ENCODE measurements at places on chromosomes 1 and 21. TPM values are rescaled to one million over a fixed set of nuclear protein-coding genes. Genes with fewer than 3 reads are reported as not detected.

Gene ANGPTL3
- total RNA-seq = not detected

Gene PLA2G4A
- total RNA-seq = 0.11 TPM

Gene PLA2G2F
- not detected for total RNA-seq

Gene KRTAP10-12
- total RNA-seq = not detected

Gene CYP4A11
- total RNA-seq = not detected

Gene ILDR2
- total RNA-seq = 15.1 TPM

Gene RPS27
- 1,638 TPM for total RNA-seq

- no peaks in the 10 kb centered on the region for H3K36me3 ChIP-seq
- no peaks in the 10 kb centered on the region for H3K4me1 ChIP-seq
- no peak for DNase-seq
- no peak overlapping the region for H3K27ac ChIP-seq
Observed at GRCh38 chr1:215539803-215540570, 27.1 kb upstream of the KCTD3 start.

GRCh38 chr1:200899954-200900867 lies 5.5 kb downstream of the INAVA start:
- DNase-seq = no peak
- peaks cover 5% of the 10 kb centered on the region for H3K27me3 ChIP-seq
- H3K4me1 ChIP-seq = peaks cover 1% of the 10 kb centered on the region
- no peak overlapping the region for H3K27ac ChIP-seq
- no peaks in the 10 kb centered on the region for H3K36me3 ChIP-seq

GRCh38 chr1:3745071-3745470 lies 7.2 kb upstream of the CCDC27 start:
- peaks cover 25% of the 10 kb centered on the region for H3K4me1 ChIP-seq
- DNase-seq = no peak
- H3K27me3 ChIP-seq = no peaks in the 10 kb centered on the region
- no peak overlapping the region for H3K27ac ChIP-seq
- peak overlapping the region; percentile 76 for H3K4me3 ChIP-seq

- DNase-seq = no peak
- H3K4me3 ChIP-seq = no peak overlapping the region
- H3K27ac ChIP-seq = no peak overlapping the region
- H3K4me1 ChIP-seq = no peaks in the 10 kb centered on the region
Observed at GRCh38 chr1:231147896-231148295, 14.0 kb upstream of the TRIM67 start.

- H3K36me3 ChIP-seq = no peaks in the 10 kb centered on the region
- DNase-seq = no peak
- peaks cover 42% of the 10 kb centered on the region for H3K4me1 ChIP-seq
- H3K27ac ChIP-seq = peak overlapping the region; percentile 63
- no peak overlapping the region for H3K4me3 ChIP-seq
Observed at GRCh38 chr1:8984990-8985389, 39.3 kb downstream of the CA6 start.

- no peaks in the 10 kb centered on the region for H3K36me3 ChIP-seq
- H3K4me1 ChIP-seq = peaks cover 7% of the 10 kb centered on the region
- no peak overlapping the region for H3K4me3 ChIP-seq
- H3K27me3 ChIP-seq = peaks cover 31% of the 10 kb centered on the region
- no peak overlapping the region for H3K27ac ChIP-seq
Observed at GRCh38 chr21:41164981-41165655, 2.8 kb upstream of the BACE2 start.

- no peak overlapping the region for H3K27ac ChIP-seq
- peaks cover 3% of the 10 kb centered on the region for H3K4me1 ChIP-seq
- no peak overlapping the region for H3K4me3 ChIP-seq
- H3K36me3 ChIP-seq = no peaks in the 10 kb centered on the region
Observed at GRCh38 chr21:22342889-22343288, 1344.7 kb downstream of the NCAM2 start.

GRCh38 chr1:245516284-245516759 lies 361.5 kb downstream of the KIF26B start:
- DNase-seq = no peak
- H3K27me3 ChIP-seq = peaks cover 11% of the 10 kb centered on the region
- no peak overlapping the region for H3K4me3 ChIP-seq

DNA sequence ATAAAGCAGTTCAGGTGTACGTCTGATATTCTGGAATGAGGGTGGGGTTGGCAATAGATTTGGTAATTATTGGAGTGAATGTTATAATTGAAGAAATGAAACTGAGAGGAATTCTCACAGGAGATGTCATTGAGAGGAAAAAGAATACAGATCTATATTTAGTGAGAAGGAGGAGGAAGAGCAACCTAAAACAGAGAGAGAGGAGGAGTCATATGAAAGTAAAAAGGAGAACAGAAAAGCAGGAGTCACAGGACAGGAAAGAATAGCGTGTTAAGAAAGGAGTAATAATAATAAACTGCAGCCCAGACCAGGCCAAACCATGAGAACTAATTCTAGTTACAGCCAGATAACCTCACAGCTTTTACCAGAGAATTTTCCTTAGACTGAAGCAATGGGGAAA lies 62.7 kb upstream of the MROH9 start:
- H3K4me3 ChIP-seq = no peak overlapping the region
- H3K27ac ChIP-seq = no peak overlapping the region

GRCh38 chr1:61455400-61455799 lies 269.5 kb downstream of the TM2D1 start:
- H3K4me1 ChIP-seq = peaks cover 8% of the 10 kb centered on the region
- no peaks in the 10 kb centered on the region for H3K36me3 ChIP-seq
- no peak overlapping the region for H3K27ac ChIP-seq
- no peaks in the 10 kb centered on the region for H3K27me3 ChIP-seq
- peak; percentile 4 for DNase-seq

GRCh38 chr1:244792188-244792850 lies 43.1 kb upstream of the COX20 start:
- no peak overlapping the region for H3K4me3 ChIP-seq
- H3K4me1 ChIP-seq = no peaks in the 10 kb centered on the region
- no peak overlapping the region for H3K27ac ChIP-seq

DNA sequence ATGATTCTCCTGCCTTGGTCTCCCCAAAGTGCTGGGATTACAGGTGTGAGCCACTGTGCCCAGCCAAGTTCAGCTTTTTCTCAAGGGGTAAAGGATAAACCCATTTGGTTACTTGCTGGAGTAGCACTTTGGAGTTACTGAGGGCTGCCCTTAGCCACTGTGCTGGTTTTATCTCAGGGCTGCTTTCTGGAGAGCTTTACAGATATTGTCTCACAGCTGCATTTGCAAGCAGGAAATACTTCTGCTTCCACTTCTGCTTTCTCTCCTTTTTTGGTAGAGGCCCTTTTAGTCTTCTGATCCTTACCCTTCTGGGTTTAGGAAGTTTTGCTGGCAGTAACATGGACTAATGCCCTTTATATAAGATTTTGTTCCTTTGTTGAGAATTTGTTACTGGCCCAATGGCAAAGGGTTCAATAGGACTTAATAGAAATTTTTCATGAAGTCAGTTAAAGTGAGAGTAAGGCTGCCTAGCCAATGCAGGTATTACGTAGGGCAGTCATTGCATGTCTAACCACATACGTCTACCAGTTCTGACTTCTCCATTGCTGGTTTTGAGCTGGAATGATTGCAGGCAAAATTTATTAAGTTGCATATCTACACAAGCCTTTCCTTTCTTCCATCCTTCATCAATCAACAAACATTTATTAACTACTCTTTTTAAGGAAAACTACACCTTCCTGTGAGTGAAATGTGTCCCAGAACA lies 24.4 kb downstream of the CAP1 start:
- peaks cover 67% of the 10 kb centered on the region for H3K4me1 ChIP-seq
- H3K36me3 ChIP-seq = peaks cover 80% of the 10 kb centered on the region
- H3K27me3 ChIP-seq = no peaks in the 10 kb centered on the region
- peak overlapping the region; percentile 80 for H3K27ac ChIP-seq

DNA sequence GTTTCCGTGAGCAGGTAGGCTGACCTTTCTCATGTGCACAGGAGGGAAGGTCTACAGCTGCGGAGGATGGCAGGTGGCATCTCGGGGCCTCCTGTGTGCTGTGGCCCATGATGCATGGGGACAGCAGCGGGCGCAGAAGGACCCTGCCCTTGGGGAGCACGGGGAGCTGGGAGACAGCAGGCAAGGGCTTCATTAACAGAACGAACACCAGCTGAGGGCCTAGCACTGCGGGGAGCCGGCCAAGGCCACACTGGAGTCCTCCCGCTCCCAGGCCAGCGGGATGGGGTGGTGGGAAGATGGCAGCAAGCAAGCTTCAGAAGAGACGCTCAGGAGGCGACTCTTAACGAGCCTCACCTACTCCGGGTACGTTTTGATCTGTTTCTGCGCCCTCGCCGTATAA lies 66.6 kb downstream of the SCCPDH start:
- no peak overlapping the region for H3K27ac ChIP-seq
- DNase-seq = no peak
- peaks cover 13% of the 10 kb centered on the region for H3K27me3 ChIP-seq
- H3K4me1 ChIP-seq = peaks cover 3% of the 10 kb centered on the region
- H3K36me3 ChIP-seq = no peaks in the 10 kb centered on the region

GRCh38 chr1:169765580-169766331 lies 29.0 kb downstream of the METTL18 start:
- H3K27ac ChIP-seq = no peak overlapping the region
- peaks cover 2% of the 10 kb centered on the region for H3K27me3 ChIP-seq
- no peaks in the 10 kb centered on the region for H3K36me3 ChIP-seq

- H3K27me3 ChIP-seq = no peaks in the 10 kb centered on the region
- H3K27ac ChIP-seq = no peak overlapping the region
- no peak for DNase-seq
Observed at GRCh38 chr1:219733511-219734174, 120.7 kb upstream of the ZC3H11B start.

DNA sequence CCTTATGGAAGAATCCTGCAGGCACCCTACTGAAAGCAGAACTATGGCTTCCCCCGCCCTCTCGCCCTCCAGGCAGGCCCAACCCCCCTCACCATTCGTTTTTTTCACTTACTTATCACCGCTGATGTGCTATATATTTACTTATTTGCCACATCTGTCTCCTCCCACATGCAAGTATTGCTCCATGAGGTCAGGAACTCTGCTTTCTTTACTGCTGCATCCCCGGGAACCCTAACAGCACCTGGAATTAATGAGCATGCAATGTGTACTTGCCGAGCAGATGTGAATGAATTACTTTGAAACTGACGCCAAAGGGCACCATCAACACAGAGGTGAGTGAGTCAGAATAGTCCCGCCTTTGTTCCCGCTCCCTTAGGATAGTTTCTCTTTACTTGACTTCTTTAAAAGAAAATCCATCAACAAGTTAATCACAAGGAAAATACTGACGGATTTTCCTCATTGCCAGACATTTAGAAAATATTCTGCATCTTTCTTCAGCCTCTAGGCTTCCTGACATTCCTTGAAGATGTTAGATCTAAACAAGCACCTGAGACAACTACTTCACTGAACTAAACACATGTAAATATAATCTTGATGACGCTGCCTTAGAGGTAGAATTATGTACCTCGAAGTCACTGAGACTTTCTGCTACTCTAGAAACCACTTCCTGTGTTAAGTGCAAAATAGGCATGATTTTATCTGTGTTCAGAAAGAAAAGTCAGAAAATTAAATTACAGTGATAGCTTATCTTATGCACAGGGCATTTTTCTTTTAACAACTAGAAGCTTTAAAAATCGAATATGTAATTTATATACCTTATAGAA lies 17.5 kb upstream of the RAB4A start:
- no peaks in the 10 kb centered on the region for H3K27me3 ChIP-seq
- H3K4me1 ChIP-seq = peaks cover 59% of the 10 kb centered on the region
- peak overlapping the region; percentile 61 for H3K4me3 ChIP-seq
- H3K27ac ChIP-seq = peak overlapping the region; percentile 89

Measured in activated CD8-positive, alpha-beta T cell treated with anti-CD3 and anti-CD28 coated beads for 36 hours (primary cell).